ENCODE measurements at places on chromosomes 6 and 20.

DNA sequence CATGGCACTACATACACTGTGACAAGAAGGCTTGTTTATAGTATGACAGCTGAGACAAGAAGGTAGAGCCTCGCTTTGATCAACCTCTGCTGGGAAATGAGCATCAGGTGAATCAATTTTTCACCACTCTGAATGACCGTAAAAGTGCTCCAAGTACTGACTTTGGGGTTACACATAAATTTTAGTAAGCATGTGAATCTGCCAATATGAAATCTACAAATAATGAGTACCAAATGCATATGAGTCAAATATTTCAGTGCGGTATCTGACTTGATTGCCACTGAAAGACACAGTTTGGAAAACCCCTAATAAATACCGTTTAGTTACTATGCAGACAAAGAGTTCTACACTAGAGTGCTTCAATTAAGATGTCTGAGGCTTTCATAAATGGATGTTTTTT lies 77.8 kb downstream of the ATG5 start:
- DNase-seq = no peak

- no peak for DNase-seq
Measured at GRCh38 chr6:108432792-108433191, 127.9 kb upstream of the FOXO3 start.

DNA sequence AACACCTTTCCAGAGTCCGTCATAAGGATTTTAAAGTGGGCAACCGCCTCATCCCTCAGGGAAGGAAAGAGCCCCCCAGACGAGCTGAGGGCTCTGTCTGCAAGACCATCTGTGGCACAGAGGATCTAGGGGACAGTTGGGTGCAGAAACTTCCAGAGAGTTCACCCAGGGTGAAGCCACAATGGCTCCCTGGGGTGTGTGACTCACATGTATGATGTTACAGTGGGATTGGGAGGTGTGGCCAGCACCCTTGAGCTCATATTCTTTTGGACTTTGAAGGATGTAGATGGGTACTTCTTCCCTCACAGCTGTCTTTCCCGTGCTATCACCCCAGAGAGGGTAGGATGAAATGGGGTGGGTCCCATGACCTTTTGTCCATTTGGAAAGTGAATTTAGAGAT lies 95.5 kb downstream of the NCR2 start:
- no peak for DNase-seq

GRCh38 chr6:88870717-88871330 lies 92.6 kb downstream of the RNGTT start:
- DNase-seq = peak; percentile 21

DNA sequence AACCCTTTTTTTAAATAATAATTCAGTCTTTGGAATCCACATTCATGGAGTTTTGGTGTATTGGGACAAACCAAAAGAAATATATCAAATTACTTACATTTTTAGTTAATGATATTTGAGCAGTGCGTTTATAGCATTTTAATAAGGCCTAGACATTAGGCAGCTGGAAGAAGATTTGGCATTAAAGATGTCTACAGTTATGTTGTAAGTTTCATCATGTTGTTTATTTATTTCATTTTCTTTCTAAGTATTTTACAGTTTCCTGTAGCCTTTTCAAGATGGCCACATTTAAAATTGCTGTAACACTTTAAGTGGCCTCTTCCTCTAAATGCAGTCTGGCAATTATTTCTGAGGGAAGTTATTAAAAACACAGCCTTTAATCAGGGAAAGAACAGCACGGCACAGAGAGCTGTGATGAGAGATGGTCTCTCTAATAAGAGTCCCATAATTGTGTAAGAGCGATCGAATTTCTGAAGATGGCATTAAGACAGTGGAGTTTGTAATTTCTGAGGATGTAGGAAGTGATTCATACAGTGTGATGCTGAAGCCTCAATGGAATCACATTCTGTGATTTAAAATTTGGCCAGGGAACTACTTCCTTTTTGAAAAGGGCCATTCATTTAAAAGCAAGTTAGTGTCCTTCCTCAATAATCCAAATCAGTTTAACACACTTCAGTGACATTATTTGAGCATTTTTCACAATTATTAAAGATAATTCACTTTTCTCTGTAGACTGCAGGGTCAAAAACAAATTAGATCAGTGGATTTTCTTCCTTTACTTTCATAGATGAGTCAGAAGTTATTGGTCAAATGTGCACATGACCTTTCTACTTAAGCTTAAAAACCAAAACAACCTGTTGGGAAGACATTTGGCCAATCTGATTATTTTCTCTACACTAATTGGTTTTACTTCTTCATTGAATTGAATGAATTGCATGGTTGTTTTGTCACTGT lies 52.4 kb upstream of the EDN3 start:
- DNase-seq = no peak

DNA sequence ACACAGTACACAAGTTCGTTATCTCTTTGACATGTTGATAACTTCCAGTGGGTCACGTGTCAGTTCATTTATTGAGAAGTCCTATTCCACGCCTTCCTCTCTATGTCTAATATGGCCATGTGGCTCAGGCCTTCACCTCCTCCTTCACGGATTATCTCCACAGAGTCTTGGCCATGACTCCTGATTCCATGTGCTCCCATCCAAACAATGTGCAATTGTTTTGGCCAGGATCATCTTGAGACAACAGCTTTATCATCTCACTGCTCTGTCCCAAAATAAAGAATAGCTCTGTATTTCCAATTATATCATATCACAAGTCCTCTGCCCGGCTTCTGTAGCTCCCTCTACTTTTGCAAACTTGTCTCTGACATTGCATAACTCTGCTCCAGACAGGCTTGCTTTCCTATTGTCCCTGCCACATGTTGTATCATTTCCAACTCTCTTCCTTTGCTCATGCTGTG lies 11.1 kb upstream of the TXNDC5 start:
- DNase-seq = no peak

- DNase-seq = no peak
Measured at GRCh38 chr20:33773412-33774089, 37.6 kb upstream of the CHMP4B start.

GRCh38 chr6:18973251-18973650 lies 586.1 kb downstream of the RNF144B start:
- DNase-seq = no peak

DNA sequence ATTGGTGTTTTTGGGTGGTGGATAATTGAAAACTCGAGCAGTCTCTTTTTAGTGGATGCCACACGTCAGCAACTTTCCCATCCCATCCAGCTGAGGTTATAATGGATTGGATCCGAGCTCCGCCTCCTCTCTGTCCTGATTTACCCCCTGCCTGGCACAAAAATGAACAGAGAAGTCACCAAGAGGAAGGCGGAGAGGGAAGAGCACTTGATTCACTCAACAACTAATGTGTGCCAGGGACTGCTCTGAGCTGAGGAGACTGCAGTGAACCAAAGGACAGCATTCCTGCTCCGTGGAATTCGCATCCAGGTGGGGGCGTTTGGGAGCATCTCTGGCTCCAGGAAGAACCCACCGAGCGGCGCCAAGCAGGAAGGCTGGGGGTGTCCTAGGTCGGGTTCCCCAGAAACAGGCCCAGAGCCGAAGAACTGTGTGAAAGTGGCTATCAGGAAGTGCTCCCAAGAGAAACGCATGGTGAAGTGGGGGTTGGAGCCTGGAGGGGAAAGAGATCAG lies 95.8 kb upstream of the NAA20 start:
- DNase-seq = no peak

DNA sequence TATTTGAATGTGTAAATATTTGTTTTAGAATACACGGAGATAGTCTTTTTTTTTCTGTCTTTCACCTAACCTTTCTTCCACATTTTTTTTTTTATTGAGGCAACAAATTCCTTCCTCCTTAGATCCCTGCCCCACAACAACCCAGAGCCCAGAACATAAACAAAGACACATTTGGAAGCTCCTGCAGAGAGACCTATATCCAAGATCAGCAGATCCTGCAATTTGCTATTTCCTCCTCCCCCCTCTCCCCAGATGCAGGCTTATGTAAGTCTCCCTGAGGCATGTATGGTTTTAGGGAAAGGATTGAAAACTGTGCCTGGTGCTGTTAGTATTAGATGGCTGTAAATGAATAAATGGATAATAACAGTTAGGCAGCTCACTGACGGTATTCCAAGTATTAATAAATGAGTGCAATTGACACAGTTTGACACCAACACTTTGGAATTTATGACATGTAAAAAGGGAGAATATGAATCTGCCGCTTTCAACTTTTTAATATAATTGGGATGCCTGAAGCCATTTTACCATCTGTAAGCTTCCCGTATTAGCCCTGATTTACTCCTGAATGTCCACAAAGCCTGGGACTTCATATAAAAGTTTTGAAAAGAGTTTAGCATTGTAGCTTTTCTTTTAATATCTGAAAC lies 608.3 kb upstream of the CITED2 start:
- DNase-seq = no peak

DNA sequence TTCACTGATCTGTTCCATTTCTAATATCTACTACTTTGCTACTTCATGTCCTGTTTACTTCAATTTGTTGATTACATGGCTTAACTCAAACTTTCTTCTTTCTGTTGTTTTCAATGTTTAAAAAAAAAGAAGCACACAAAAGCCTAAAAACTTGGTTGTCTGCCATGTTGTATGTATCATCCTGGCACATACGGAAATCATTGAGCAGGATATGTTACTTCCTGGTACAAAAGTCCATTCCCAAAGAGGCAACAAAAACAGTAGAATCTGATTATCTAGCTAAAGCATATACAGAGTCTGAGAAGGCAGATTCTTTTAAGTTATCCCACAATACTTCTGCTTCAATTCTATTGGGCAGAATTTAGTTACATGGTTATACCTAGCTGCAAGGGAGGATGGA lies 14.5 kb upstream of the COL12A1 start:
- DNase-seq = no peak

DNA sequence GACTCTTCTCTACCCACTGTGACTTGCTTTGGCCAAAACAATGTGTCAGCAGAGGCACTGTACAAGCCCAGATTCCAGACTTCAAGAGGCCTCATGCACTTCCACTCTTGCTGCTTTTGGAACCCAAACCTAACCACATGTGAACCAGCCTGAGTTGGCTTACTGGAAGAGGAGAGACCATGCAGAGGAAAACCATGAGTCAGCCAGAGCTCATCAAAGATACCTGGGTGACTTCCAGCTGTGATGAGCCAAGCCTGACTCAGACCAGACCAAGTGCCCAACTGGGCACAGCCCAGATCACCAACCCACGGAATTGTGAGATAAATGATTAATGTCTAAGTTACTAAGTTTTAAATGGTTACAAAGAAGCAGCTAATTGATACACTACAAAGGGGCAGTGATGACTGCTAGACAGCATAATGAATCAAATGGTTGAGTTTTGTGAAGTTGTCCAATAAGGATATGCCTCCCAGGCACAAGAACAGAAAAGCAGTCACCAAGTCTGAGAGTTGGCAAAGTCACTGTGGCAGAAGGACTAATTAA lies 16.2 kb upstream of the BEND6 start:
- peak; percentile 11 for DNase-seq

DNA sequence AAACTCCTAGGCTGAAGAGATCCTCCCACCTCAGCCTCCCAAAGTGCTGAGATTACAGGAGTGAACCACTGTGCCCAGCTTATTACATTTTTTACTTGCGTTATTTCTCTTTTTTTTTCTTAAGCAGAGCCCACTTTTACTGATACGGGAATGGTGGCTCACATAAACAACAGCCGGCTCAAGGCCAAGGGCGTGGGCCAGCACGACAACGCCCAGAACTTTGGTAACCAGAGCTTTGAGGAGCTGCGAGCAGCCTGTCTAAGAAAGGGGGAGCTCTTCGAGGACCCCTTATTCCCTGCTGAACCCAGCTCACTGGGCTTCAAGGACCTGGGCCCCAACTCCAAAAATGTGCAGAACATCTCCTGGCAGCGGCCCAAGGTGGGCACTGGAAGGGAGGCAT lies 10.5 kb downstream of the CAPN11 start:
- no peak for DNase-seq

DNA sequence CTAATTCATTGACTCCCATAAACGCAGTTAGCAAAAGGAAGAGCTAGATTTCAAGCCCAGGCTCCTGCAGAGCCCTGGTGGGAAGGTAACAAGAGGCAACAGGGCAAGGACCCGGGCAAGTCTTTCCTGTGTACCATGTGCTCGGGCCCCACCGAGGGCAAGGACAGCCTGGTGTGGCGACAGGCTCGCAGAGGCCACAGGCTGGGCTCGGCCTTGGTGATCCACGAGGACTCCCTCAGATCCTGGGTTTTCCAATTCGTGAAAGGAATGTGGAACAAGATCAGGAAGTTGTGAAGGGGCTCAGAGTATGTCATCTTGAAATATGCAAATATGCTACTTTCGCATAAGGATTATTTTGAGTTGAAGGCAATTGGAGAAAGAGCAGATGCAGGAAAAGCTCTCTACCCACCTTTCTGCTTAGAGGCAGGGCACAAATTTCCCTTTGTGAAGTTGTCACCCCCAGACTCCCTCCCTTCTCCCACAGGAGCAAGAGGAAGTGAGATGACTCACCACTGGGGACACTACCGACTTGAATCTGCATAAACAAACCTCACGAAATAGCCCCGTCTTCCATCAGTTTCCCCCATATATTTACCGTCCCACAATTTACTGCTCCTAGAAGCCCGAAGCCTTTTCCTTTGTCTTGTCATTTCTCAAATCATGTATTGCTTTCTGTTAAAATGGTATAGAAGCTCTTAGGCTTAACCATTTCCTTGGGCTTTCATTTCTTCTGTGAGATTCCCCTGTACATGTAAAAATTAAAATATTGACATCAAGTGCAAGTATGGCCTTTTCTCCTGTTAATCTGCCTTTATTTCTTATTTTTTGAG lies 79.0 kb downstream of the PSMG4 start:
- DNase-seq = no peak

DNA sequence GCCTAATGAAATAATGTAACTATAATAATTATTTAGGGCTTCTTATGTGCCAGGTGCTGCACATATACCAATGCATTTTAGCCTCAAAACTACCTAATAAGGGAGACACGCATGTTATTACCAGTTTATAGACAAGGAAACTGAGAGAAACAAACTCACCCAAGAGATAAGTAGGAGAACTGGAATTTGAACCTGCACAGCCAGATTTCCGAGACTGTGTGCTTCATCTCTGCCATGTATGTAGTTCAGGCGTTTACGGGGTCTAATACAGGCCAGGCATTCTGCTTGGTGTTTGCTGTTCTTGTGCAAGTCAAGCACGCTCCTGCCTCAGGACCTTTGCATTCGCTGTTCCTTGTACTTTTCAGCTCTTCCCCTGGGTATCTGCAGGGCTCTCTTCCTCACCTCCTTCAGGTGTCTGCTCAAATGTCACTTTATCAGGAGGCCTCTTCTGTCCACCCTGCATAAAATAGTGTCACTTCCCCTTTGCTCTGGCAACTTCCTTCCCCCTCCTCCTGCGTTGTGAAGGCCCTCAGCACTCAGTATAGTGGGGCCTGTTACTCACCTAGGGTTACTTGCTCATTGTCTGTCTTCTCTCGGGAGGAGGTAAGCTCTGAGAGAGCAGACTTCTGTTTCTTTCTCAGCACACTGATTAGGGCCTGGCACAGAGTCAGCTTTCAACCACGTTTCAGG lies 6.1 kb upstream of the NSFL1C start:
- DNase-seq = no peak
